Testis (tissue), 5 donors: ENCODE measurements at places on chromosomes 7 and 10.
A peak's percentile ranks its signal among the peaks of the same experiment; 100 is the strongest.

GRCh38 chr7:144908324-144908723 is 72.5 kb upstream of the TPK1 start:
- DNase-seq = no peak

DNA sequence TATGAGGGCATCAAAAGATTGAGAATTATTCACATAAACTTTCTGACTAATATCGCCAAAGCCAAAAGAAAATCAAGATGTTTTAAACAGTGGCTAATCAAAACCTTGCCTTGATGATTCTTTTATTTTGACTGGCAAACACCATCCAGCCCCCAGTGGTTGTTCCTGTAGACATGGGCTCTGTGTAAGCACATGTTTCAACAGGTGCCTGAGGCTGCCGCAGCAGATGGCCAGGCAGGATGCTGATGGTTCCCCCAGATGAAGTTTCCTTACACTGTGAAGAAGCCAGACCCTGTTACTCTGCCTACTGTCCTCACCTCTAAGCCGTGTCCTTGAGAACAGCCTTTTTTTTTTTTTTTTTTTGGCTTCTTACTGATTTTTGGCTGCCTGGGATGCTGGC is 146.5 kb downstream of the RAB11FIP2 start:
- DNase-seq = no peak

- no peak for DNase-seq
Measured at GRCh38 chr10:126736142-126736541, 65.6 kb upstream of the C10orf90 start.

- DNase-seq = no peak
Measured at GRCh38 chr10:14539176-14539575, 208.5 kb upstream of the FRMD4A start.

- no peak for DNase-seq
Measured at GRCh38 chr7:36202398-36202797, 49.3 kb downstream of the EEPD1 start.

- DNase-seq = no peak
Measured at GRCh38 chr10:97904576-97904975, 54.9 kb downstream of the GOLGA7B start.

- DNase-seq = no peak
Measured at GRCh38 chr7:2436341-2437104, 33.1 kb downstream of the CHST12 start.

DNA sequence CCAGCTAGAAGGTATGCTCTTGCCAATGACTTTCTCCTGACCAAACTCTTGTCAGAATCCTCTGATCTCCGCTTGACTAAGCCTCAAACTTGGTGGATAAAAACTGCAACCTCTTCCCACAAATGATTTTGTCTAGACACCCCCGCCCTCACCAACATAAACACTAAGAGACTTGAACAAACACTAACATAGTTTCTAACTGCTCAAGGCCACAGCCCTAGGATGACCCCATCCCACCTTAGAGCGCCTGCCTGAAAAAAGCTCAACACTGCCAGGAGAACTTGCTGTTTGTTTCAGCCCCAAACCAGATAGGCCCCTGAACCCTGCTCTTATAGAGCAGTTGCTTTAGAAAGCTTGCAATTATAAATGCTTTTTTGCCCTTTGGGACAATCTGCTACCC is 71.8 kb downstream of the LRRN3 start:
- peak; percentile 56 for DNase-seq

GRCh38 chr10:129659508-129660268 is 192.6 kb downstream of the MGMT start:
- no peak for DNase-seq

DNA sequence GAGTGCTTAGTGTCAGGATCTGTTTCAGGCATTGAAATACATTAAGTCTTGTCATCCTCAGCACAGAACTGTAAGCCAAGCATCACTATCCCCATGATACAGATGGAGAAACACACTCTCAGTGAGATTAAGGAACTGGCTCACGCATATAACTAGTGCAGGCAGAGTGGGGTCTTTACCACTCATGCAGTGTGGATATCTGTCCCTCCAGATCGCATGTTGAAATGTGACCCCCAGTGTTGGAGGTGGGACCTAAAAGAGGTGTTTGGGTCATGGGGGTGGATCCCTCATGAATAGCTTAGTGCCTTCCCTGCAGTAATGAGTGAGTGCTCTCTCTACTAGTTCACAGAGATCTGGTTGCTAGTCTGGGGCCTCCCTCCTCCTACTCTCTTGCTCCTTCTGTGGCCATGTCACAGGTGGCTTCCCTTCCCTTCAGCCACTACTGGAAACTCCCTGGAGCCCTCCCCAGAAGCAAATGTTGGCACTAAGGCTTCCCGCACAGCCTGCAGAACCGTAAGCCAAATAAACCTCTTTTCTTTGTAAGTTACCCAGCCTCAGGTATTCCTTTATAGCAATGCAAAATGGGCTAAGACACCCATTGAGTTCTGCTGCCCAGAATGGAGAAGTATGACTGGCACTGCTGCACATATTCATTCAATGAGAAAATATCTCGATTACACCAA is 31.8 kb upstream of the MSMB start:
- no peak for DNase-seq

- DNase-seq = no peak
Measured at GRCh38 chr7:3089493-3089892, 45.8 kb upstream of the CARD11 start.

GRCh38 chr7:133910761-133911160 is 216.4 kb upstream of the LRGUK start:
- DNase-seq = no peak

- DNase-seq = no peak
Measured at GRCh38 chr10:650441-650851, 39.0 kb downstream of the DIP2C start.

GRCh38 chr7:142796501-142797390 is 26.0 kb downstream of the PRSS2 start:
- no peak for DNase-seq

DNA sequence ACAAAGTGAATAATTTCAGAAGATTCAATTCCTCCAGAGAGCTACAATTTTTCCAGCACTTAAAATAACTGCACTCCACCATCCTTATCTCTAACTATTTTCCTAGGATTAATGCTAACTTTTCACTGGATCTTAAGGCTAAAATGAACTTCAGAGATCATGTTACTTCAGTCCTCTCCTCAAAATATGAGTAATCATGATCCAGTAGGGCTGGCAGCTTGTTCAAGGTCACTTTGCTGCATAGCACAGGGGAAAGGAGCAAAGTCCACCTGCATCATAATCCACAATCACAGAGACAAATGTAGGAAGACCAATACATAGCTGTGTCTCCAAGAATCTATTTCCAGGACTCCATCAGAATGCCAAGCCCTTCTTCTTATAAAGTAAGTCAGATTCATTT is 150.3 kb downstream of the LRRTM3 start:
- DNase-seq = no peak

GRCh38 chr10:24008164-24009091 is 200.5 kb upstream of the KIAA1217 start:
- DNase-seq = no peak

DNA sequence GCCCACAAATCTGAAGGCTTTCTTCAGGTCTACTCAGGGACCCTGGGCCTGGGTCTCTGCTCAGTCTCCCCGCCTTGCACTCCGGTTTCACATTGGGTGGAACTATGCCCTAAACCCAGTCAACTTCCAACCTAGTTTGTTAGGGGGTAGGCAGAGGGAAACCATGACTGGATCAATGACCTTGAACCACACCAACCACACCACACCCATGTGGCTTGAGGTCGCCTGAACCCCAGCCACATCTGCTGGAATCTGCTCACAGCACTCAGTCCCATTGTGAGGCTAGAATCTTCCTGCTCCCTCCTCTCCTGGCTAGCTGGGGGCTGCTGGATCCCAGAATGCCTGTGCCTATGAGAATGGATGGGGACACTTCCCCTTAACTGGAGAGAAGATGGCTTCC is 17.9 kb downstream of the RFC2 start:
- no peak for DNase-seq

- no peak for DNase-seq
Measured at GRCh38 chr10:35505241-35505873, 99.8 kb upstream of the GJD4 start.

DNA sequence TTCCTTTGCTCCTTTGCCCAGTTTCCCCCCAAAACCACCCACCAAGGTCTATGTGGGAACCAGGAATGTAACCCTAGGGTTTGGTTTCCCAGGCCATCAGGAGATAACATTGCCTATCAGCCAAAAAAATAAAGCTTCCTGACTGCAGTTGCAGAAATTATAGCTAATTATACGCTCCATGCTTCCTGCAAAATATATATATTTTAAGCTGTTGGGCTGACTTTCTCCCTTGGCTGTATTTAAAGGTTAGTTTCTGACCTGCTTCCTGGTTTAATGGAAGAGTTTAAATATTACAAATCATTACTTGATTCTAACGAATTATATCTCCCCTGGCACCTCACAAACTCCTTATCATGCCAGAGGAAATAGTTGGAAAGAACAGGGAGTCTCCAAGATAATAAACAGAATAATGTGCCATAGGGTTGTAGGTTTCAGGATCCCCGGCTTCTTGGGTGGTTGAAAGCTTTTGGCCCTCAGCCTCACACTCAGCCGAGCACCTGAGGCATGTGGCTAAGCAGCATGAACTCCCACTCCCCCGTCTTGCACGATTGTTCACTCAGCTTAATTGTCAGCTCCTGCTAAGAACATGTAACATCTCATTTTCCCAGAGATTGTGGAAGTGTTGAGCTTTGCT is 79.9 kb downstream of the FZD1 start:
- peak; percentile 36 for DNase-seq

GRCh38 chr10:27134371-27134770 is 19.8 kb downstream of the YME1L1 start:
- DNase-seq = no peak

- DNase-seq = no peak
Measured at GRCh38 chr10:71587941-71588573, 131.5 kb downstream of the C10orf105 start.

DNA sequence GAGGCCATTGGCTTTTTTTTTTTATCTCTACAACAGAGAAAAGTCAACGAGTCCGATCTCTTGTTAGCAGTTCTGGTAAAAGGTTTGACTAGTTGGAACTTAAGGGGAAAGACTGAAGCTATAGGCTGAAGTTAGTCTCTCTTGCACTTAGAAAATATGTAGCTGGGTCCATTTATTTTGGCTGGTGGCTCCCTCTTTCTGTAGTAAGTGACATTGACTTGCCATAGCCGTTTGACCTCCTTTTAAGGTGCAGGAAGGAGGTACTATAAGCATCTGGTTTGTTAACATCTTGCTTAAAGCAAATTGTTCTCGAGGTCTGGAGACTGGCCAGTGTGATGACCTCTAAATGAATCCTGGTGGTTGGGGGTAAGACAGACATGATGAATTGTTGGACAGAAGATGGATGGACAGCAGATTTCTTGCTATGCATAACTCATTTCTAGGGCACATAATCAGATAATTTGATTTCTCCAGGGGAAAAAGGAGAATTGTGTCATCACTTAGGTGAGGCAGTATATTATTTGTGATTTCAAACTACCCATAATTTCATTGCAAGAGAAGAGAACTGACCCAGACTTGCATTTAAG is 356.3 kb upstream of the GALNT17 start:
- no peak for DNase-seq

DNA sequence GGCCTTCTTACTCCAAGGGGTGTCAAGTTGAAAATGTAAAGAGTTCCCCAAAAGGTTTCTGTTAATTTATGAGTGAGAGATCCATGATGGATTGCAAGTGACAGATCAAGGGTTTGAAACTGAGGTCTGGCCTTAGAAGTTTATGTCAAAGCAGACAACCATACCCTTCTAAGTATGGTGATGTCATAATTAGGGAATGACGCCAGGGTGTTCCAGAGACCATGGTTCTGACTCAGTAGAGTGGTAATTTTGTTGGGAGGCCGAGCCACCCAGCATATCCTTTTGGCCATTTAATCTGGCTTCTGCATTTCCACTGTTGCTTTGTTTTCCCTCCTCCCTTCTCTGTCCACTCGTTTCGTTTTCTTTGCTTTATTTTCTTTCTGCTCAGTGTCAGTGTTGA is 2.7 kb downstream of the TRUB1 start:
- DNase-seq = no peak

DNA sequence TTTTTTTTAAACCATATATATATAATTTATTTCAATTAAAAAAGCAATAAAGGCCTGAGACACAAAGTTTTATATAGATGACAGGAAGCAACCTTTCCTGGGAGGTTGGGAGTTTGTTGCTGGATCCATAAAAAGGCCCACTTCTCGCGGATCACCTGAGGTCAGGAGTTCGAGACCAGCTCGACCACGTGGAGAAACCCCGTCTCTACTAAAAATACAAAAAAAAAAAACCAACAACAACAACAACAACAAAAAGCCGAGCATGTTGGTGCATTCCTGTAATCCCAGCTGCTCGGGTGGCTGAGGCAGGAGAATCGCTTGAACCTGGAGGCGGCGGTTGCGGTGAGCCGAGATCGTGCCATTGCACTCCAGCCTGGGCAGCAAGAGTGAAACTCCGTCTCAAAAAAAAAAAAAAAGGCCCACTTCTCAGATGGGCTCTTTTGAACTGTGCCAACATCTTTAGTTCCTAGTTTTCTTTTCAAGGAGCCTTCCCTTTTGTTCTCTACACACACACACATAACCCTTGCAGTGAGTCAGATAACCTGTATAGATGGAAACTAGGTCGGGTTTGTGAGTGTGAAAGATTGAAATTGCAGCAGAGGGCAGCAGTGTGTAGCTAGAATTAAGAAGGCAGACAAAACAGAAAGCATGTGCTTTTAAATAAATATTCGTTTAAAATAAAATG is 1.2 kb upstream of the SMNDC1 start:
- peak; percentile 60 for DNase-seq

DNA sequence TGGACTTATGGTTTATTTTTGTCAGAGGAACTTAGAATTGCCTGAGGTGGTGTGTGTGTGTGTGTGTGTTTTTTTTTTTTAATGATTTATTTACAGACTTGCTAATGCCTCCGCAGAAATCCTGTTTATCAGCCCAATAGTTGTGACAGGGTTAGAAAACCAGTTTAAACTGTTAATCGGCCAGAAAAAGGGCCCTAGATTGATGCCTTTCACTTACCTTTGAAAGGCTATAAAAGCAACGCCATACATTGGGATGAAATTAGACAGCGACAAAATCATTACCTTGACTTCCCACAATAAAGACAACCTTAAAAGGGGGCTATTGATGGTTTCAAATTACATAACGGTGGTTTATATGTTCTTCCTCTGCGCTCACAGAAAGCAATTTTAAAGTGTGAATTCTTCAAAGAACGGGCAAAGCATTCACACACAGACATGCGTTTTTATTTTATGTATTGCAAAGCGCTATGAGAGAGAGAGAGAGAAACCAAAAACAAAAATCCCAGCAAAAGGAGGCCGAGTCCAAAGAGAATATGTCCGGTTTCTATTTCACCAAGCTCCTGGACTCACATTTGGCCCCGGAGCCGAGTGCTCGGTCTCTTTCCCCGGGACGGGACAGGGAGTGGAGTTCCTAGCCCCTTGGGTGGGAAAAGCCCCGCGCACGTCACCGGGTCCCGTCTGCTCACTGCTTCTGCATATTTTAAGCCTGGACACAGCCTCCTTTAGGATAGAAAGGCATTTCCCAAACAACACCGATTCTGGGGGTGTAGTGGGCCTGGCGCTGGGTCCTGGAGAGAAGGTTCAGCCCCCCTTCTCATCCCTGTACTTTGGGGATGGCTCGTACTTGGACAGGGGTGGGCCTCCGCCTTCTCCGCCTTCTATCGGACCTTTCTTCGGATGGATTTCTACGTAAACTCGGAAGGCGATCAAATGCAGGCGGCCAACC is 26.8 kb upstream of the VAX1 start:
- no peak for DNase-seq

- DNase-seq = no peak
Measured at GRCh38 chr10:85789982-85790789, 576.4 kb downstream of the GRID1 start.

GRCh38 chr7:1541431-1542162 is 11.1 kb downstream of the MAFK start:
- DNase-seq = no peak

GRCh38 chr7:17830206-17830605 is 110.1 kb downstream of the SNX13 start:
- DNase-seq = no peak
